Thoracic aorta (tissue), 2 donors: ENCODE measurements at places on chromosomes 2 and 18.

DNA sequence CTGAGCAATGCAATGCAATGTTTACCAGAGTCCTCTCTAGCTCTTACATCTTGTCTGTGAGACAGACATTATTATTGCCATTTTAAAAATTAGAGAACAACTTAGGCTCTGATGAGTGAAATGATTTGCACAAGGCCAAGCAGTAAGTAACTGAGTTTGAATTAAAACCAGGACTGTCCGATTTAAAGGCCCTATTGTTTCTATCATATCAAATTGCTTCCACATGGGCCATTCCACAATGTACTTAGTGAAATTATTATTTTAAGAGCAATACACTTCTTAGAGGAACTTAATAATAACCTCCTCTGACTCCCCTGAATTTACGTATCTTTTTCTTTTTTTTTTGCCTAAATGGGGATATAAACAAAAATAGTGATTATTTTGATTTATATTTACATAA, 64.6 kb downstream of the PLCL1 start:
- DNase-seq: no peak

DNA sequence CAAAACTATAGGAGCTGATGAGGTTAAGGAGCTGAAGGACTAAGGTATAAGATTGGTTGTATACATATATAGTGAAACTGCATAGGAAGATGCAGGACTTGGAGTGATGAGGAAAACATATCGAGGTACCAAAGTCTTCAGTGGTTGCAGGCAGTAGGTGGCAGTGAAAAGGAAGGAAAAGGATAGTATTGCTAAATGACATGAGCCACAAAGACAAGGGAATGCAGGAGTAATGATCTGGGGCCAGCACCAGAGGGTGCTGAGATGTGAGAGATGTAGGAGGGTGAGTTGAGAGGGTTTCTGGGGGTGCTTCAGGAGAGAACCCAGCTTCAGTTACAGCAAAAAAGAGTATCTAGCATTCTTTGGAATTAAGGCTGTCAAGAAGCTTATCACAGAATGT, 172.2 kb upstream of the MYO3B start:
- DNase-seq: no peak

- no peak for DNase-seq
Observed at GRCh38 chr2:238103465-238104225, 3.5 kb downstream of the ESPNL start.

GRCh38 chr18:45749918-45750689, 26.1 kb downstream of the SLC14A1 start:
- DNase-seq: no peak

GRCh38 chr2:193806088-193806774, 1611.5 kb upstream of the TMEFF2 start:
- no peak for DNase-seq

- DNase-seq: no peak
Observed at GRCh38 chr2:31241625-31242270, 7.8 kb downstream of the EHD3 start.

DNA sequence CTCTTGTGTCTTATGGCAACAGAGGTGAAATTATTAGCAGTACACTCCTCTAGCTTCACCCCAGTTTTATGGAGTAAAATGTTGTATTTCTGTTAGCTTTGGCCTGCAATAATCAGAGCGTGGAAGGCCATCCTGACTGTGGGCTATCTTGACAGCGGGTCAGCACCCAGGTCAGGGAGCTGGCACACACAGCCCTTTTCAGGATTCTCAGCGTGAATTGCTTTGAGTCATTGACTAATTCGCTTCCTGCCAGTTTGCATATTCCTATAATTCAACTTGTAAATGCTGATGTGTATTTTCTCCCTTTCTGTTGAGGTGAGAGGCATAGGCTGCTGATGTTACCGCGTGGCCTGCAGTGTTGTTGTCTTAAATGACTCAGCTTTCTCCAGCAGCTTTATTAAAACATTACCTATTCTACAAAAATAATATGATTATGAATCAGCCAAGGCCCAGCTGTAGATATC, 109.6 kb upstream of the EML6 start:
- DNase-seq: no peak

DNA sequence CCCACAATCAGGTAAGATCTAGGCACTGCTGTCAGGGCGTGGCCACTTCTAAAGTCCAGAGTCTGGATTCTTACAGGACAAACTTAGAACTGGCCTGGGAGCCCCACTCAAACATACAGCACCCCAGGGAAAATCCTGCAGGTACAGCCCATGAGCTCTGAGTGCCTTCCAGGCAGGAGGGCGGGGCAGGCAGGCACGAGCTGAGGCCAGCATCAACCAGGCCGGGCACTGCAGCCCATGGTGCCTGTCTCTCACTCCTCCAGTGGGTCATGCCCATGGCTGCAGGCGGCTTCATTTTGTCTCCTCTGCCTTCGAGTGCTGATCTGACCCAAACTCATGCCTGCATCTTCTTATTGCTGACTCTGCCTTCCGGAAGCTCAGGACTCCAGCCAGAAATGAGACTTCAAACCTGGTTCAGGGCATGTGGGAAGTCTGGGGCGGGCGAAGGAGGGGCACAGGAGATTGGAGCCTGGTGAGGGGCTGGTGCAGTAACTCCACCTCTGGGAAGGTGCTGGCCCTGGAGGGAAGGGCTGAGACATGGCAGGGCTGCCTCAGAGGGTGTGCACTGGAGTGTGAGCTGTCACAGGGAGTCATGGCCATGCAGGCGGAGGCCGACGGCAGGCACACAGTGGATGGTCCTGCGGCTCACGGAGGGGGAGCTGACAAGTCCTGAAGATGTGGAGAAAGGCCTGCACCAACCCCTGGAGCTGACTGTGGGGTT, 40.5 kb downstream of the HS6ST1 start:
- DNase-seq: no peak

DNA sequence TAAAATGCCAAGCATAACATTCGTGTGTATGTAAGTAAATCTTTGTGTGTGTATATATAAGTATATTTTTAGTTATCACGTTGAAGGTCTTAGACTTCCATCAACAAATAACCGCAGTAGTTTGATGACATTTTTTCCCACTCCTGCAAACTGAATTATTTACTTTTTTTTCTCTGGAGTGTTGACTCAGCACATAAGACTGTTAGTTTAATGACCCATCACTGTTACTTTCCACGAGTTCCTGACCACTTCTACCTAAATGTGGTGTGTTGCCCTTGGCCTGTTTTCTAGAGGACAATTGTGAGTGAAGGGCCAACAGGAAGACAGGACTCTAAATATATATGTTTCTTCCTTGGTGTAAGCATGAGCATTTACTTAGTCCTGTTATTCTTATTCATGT, 71.3 kb upstream of the TXNDC2 start:
- no peak for DNase-seq

DNA sequence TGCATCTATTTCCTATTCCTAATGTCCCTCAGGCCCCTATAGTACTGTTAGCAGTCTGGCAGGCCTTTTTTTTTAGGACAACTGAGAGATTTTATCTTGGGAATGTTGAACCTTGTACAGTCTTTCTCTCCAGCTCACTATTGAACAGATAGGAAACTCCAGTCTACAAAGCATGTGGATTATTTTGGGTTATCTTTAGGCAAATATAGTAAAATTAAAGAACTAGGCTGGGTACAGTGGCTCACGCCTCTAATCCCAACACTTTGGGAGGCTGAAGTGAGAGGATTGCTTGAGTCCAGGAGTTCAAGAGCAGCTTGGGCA, 102.7 kb downstream of the OSBPL6 start:
- no peak for DNase-seq

- no peak for DNase-seq
Observed at GRCh38 chr2:214807653-214808052, 1.8 kb downstream of the BARD1 start.

GRCh38 chr2:200791905-200792304, 19.8 kb upstream of the BZW1 start:
- no peak for DNase-seq

DNA sequence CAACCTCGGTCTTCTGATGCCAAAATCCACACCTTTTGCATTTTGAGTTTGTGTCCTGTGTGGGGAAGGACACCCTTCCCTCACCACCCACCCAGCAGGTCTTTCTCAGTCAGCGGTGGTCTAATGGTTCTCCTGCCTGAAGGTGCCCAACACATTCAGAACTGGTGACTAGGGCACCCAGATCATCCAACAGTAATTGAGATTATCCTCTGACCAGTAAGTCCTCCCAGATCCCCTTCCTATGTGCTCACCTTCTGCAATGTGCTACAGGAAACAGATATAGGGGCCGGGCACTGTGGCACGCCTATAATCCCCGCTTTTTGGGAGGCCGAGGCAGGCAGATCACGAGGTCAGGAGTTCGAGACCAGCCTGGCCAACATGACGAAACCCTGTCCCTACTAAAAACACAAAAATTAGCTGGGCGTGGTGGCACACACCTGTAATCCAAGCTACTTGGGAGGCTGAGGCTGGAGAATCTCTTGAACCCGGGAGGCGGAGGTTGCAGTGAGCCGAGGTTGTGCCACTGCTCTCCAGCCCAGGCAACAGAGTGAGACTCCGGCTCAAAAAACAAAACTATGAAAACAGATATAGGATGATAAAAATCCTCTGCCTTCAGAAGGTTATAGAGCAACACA, 56.2 kb downstream of the REEP1 start:
- DNase-seq: no peak

GRCh38 chr2:53576166-53576565, 191.4 kb upstream of the CHAC2 start:
- DNase-seq: no peak

DNA sequence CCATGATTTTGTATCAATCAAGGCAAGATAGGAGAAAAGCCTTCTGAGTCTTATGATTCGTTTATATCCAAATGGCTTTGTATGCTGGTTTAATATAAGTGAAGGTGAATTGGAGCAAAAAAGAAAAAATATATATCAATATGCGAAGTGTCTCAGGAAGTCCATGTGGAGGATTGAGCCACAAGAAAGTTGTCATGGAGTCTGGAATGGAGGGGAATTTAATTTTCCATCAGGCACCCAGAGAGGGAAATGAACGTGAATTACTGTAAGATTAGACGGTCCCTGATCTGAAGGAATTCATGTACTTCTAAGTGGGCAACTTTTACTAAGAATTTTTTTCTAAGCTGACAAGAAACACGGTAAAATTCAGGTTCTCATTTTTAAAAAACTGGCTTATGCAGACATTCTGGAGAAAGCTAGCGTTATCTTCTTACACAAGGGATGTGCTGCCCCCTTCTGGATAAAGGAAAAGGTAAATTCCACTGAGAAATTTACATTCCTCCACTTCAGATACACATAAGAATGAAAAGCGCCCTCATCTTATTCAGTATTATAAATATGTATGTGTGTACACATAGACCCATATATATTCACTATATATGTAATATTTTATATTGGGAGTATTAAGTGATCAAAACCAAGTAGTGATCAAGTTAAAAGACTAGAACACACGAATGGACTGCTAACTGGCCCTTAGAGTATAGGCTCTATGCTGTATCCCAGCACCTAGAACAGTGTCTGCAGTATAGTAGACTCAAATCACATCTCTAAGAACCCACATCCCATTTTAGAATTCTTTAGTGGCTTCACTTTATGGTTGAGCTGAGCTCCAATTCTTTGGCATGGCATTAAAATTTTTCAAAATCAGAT, 289.0 kb upstream of the TFPI start:
- DNase-seq: no peak

DNA sequence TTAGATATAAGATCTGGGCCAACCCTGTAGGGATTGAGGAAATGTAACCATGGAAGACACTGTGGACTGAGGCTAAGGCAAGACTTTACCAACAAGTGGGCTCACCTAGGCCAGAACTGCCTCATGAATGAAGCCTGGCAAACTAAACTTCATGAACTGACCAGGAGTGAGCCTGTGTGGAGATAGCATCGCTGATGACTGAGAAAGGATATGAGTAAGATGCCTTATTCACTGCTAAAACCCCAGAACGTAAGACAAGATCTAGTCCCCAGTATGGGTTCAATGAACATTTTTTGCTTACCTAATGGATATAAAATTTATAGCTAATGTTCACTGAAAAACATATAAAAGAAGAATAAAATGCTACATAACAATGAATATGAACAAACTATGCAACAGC, 399.8 kb downstream of the SATB2 start:
- no peak for DNase-seq

DNA sequence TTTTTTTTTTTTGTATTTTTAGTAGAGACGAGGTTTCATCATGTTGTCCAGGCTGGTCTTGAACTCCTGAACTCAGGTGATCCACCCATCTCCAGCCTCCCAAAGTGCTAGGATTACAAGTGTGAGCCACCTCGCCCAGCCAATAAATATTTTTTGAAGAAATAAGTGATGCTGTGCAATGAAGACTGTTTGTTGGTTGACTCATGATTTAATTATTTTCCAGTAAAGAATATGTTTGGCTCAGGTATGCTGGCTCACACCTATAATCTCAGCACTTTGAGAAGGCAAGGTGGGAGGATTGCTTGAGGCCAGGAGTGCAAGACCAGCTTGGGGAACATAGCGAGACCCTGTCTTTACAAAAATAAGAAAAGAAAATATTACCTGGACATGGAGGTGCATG, 41.8 kb upstream of the LPIN2 start:
- no peak for DNase-seq

- DNase-seq: no peak
Observed at GRCh38 chr18:73717570-73717969, 430.1 kb downstream of the FBXO15 start.
